Activated CD4-positive, CD25-positive, alpha-beta regulatory T cell treated with anti-CD3 and anti-CD28 coated beads, Interleukin-2, amount 50 U/mL, for 16 hours (primary cell): ENCODE measurements at places on chromosomes 3 and 15.

GRCh38 chr3:43816372-43816771 is 125.6 kb downstream of the ABHD5 start:
- no peak for DNase-seq

- DNase-seq = no peak
These were observed 140.4 kb downstream of the UBE2E2 start for GRCh38 chr3:23343509-23343908.

GRCh38 chr3:36525115-36525801 is 145.0 kb downstream of the STAC start:
- DNase-seq = no peak

DNA sequence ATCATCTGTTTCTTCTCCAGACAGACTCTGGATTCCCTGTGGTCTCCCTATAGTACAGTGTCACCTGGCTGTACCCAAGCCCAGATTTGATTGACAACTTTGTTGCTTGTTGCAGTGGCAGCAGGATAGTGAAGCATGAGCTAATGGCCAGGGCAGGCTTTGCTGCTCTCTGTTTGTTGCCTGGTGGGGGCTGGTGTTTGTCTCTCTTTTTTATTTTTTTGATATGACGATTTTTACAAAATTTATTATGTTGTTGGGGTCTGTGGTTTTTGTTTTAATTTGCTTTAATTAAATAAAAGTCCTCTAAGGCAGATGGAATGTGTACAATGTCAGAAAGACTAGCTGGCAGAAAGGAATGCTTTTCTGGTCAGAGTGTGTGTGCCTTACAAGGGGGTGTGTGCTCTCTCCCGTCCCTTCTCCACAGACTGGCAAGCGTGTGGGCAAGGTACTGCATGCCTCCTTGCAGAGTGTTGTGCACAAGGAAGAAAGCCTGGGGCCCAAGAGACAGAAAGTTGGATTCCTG is 15.2 kb upstream of the CLEC3B start:
- DNase-seq = no peak

GRCh38 chr3:12901623-12902045 is 60.3 kb upstream of the RPL32 start:
- DNase-seq = no peak

DNA sequence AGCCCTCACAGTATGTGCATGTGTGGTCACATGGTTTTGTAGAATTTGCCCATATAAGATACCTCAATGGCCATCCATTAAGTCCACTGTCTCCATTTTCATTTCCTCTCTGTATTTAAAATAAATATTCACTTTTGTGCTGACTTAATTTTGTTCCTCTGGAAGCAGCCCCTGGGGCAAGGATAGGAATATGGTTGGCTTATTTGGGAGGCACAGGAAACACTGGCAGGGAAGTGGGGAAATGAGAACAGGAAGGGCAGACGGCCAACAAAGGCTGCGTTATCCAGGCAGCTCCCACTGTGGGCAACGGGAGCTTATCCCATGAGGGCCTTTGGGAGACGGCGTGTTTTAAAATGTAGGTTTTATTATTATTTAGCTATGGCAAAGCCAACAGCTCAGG is 148.6 kb downstream of the SHQ1 start:
- DNase-seq = no peak

DNA sequence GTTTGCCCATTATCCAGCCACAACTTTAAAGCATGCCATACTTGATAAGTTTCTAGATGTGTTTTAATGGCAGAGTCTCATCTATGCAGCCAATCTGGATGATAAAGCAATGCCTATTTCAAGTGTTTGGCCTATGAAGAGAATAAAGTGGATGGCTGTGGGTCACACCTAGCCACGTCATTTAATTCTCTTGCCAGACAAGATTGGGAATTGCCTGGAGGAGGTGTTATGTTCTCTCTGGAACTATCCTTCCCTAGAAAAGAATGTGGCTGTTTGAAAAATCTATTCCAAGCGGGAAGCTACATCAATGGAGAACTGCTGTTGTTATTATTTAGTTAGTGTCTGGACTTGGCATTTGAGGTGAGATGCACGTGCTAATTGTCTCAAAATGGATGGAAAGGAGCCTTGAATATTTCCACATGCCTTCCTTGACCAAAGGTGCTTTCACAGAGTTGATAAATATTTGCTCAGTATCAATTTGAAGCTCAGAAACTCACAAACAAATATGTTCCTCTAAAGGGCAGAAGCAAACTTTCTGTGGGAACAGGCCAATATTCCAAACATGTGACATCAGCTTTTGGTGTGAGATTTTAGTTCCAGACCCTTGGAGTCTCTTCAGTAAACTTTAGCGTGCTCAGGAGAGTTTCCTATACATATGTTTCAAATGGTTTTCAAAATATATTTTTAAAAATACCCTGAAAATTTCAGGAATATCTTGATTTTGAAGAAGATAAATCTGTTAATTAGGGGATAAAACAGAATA is 510.6 kb upstream of the SGO1 start:
- no peak for DNase-seq

DNA sequence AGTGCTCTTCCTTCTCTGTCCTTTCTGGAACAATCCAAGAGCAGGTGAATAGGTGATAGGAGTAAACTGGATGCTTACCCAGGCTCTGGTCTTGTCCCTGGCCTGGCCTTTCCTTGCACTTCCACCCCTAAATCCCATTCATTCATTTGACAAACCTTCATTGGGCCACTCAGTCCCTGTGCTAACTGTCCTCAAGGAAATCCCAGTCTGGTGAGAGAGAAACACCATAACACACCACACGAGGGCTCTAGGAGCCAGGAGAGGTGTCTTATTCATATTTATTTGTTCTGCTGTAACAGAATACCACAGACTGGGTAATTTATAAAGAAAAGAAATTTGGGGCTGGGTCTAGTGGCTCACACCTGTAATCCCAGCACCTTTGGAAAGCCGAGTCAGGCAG is 22.8 kb downstream of the EFCC1 start:
- no peak for DNase-seq

DNA sequence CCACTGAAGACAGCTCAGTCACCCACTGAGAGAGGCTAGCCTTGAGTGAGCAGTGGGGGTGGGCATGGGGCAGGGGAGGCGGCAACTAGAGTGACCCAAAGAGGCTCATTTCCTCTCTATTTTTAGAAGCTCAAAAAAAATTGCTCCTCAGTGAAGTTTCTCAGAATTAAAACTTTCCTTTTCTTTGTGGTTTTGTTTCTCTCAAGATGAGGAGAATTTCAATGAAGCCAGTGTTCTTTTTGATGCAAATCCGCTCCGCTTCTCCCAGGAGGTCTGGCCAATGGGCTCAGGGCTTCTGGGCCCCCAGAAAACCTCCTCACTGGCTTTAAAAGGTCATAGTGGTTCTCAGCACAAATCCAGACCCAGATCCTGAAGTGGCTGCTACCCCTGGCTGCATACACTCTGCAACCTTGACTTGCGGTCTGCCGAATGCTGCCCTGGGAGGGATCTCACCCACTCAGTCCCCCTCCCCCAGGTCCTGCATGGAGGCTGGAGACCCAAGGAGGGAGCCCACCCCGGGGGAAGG is at the start of gene ACSBG1:
Gene ACSBG1 (minus strand): TSS at position 51 of the 526 bp plus-strand sequence. CDS start 64 bp downstream, outside the sequence.
- no peak for DNase-seq

- DNase-seq = no peak
These were observed 782.4 kb upstream of the ROBO1 start for GRCh38 chr3:80550174-80550573.

DNA sequence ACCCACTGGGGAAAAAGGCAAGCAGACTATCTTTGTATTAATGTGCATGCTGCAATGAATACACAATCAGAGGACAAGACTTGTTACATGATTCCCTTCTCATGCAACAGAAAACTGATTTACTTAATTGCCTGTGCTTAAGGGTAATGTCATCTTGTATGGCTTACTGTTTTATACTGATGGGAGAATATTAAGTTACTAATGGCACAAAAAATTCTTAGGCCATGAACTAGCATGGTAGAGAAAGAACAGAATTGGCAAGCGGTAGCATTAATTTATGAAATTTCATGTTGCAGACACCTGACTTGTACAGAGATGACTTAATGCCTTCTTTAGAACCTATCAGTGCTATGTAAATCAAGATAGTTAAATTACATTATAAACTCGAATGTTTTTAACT is 282.3 kb downstream of the CNTN3 start:
- DNase-seq = no peak

- DNase-seq = no peak
These were observed 297 bp downstream of the PRC1 start for GRCh38 chr15:90994059-90994416.

- no peak for DNase-seq
These were observed 109.4 kb upstream of the SMAD3 start for GRCh38 chr15:66955871-66956585.

DNA sequence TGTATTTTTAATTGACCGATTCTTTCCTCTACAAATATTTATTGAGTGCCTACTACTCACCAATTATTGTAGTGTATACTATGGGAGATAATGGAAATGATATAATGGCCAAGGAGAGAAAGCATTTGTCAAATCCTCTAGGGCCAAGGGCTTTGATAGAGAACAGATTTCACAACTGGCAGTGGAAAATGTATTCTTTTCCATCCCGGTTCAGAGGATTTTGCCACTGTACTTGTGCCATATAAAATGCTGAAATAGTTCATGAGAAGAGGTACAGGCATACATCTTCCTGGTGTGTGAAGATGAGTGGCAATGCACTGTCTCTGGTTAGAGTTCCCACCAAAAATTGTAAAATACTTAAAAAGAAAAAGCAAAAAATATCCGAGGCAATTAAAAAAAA is 451.6 kb upstream of the TPRG1 start:
- DNase-seq = no peak

- no peak for DNase-seq
These were observed 49.9 kb downstream of the NMD3 start for GRCh38 chr3:161270991-161271390.

DNA sequence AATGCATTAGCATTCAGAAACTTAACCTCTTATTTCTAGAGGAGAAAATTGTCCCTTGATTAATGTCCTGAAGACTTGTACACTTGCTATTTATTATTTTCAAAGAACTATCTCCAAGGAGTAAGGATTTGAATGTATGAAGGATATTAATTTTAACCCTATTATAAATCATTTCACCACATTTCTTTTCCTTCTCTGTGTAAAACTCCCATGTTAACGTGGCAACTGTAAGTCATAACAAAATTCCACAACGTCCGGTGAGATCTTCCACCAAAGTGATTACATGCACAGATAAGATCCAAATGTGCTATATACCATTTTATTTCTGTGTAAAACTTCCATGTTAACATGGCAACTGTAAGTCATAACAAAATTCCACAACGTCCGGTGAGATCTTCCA is 229.1 kb upstream of the ARHGEF26 start:
- DNase-seq = no peak
